ENCODE measurements at places on chromosomes 12 and 14. TPM values are rescaled to one million over a fixed set of nuclear protein-coding genes. Genes with fewer than 3 reads are reported as not detected.

DNA sequence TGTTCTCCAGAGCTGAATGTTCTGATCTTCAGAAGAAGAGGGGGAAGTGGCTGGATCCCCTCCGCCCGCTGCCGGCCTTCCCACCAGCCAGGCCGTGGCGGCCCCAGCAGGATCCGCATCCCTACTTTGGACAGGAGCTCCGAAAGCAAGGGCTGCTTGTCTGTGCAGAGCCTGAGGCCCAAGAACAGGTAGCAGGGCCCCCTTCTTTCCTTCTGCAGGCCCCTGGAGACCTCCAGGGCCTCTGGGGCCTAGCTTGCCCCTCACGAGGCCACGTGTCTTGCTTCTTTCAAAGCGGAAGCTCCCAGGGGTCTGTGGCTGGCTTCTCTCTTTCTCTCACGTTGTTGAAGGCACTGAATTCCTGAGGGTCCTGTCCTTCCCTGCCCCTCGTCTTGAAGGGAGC is 13.2 kb downstream of the PGF start:
- DNase-seq: no peak

GRCh38 chr12:52227606-52228166 is 5.4 kb upstream of the KRT7 start:
- no peak for DNase-seq

Gene MUCL1
- polyA plus RNA-seq: not detected

GRCh38 chr14:24182110-24182882 is 6.3 kb downstream of the IPO4 start:
- DNase-seq: no peak

Gene KRT74
- polyA plus RNA-seq: not detected

Gene ABCC9
- 62.9 TPM for polyA plus RNA-seq

GRCh38 chr14:75155169-75155568 is 21.2 kb downstream of the TMED10 start:
- no peak for DNase-seq

- DNase-seq: no peak
Observed at GRCh38 chr14:29227631-29228030, 461.0 kb downstream of the FOXG1 start.

- no peak for DNase-seq
Observed at GRCh38 chr14:56276108-56276507, 157.9 kb downstream of the PELI2 start.

Gene SERPINA6
- not detected for polyA plus RNA-seq

- no peak for DNase-seq
Observed at GRCh38 chr14:90402016-90402415, 5.2 kb downstream of the CALM1 start.

DNA sequence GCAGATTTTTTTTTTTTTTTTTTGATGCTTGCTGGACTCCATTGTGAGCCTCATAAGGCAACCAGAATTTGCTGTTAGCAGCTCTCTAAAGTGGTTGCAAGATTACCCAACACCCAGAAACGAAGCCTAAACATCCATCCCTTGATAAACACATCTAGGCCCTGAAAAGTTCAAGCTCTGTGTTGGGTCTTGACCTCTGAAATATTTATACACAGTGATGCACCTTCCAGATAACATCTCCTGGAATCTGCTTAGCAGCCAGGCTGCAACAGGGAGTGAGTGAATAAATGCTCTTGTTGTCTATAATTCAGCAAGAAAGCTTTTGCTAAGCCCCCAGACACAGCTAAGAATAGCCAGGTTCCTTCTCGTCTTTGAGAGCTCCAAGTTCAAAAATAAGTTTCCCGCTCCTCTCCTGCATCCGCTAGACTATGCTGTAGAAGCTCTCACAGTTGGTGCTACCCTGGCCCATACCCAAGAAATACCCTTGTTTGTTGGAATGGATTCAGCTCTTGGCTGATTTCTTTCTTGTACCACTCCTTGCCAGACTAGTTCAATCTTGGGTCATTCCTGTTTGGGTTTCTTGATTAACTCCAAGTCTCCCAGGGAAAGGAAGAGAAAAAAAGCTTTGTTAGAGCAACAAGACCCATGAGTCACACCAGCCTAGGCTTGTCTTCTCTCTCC is 610.6 kb upstream of the TBX3 start:
- DNase-seq: no peak

DNA sequence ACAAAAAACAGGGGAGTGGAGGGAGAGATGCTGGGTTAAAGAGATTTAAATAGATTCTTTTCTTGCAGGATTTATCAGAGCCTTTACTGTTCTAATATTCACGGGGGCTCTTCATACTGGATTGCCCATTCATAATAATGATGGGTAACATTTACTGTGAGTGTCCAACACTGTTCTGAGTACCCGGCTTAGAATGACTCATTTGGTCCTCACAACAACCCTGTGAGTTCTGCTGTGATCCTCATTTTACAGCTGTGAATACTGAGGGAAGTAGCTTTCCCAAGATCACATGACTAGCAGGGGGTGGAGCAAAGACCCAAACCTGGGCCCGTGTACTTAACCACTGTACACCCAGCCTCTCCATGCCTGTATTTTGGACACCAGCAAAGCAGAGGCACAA is 113.4 kb downstream of the NT5DC3 start:
- no peak for DNase-seq

DNA sequence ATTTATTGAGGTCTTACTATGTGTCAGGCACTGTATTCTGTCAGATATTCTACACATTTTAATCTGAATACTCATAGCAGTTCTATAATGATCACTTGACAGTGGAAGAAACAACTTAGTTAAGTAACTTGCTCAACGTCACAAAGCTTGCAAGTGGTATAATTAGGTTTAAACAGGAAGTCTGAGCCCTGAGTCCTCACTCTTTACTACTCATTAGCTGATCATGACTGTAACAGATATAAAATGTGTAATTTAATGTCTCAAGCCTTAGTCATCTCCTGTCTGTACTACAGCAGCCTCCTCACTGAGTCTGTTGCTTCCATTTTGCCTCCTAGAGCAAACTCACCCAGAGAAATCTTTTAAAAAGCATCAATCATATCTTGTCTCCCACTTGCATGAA is 38.9 kb downstream of the PPP4R4 start:
- peak; percentile 50 for DNase-seq

DNA sequence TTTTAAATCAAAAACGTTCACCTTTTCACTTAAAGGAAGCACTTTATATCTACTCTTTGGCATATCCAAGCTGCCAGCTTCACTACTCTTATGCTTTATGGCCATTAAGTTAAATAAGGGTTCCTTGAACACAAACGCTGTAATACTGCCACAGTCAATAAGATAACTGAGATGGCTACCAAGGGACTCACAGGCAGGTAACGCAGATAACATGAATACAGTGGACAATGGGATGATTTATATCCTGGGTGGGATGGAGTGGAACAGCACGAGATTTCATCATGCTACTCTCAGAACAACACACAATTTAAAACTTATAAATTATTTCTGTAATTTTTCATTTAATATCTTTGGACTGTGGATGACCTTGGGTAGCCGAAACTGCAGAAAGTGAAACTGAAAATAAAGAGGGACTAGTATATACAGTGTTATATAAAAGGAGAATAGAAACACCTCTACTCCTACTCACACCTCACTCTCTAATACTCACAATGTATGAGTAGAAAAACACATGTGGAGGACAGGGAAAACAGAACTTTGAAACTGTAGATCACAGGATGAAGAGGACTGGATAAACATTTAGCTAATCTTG is 367.3 kb downstream of the C12orf50 start:
- DNase-seq: peak; percentile 34

GRCh38 chr12:115666168-115666567 is 611.3 kb downstream of the MED13L start:
- DNase-seq: no peak
